ENCODE measurements at places on chromosomes 12 and 14. TPM values are rescaled to one million over a fixed set of nuclear protein-coding genes. Genes with fewer than 3 reads are reported as not detected.

RFX4 gene
- total RNA-seq: not detected

HECTD1 gene
- 109 TPM for total RNA-seq

MIP gene
- total RNA-seq: not detected

EID3 gene
- 6.3 TPM for total RNA-seq
